Mononuclear cell (primary cell): ENCODE measurements at places on chromosomes 2 and 18. TPM values are rescaled to one million over a fixed set of nuclear protein-coding genes. Genes with fewer than 3 reads are reported as not detected.

Gene RBMS1
- total RNA-seq: 76.3 TPM

Gene CTAGE1
- total RNA-seq: 0.10 TPM

Gene RUFY4
- 1.0 TPM for total RNA-seq

Gene OXER1
- 0.63 TPM for total RNA-seq

Gene ABCG5
- not detected for total RNA-seq

Gene SULT6B1
- total RNA-seq: not detected
